ENCODE measurements at places on chromosomes 4 and X.
A peak's percentile ranks its signal among the peaks of the same experiment; 100 is the strongest.

GRCh38 chr4:127229855-127230608, 402.7 kb upstream of the INTU start:
- peak; percentile 75 for DNase-seq

- no peak for DNase-seq
These were observed 236.0 kb downstream of the GPC3 start for GRCh38 chrX:133749370-133749769.

DNA sequence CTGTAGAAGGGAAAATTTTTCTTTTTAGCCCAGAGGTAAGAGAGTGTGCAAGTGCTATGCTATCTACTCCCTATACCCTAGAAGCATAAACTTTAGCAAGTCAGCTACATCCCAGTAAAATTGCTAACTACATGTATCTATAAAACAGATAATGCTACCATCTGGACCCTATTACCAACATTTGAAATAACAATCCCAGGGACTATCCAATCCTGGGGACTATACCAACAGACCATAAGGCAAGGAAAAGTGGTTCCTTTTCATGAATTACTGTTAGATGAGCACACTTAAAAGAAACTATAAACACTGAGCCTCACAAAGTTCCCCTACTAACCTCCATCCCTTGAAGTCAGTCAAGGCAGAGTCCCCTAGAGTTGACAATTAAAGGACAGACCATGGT, 213.6 kb upstream of the VEGFC start:
- no peak for DNase-seq

DNA sequence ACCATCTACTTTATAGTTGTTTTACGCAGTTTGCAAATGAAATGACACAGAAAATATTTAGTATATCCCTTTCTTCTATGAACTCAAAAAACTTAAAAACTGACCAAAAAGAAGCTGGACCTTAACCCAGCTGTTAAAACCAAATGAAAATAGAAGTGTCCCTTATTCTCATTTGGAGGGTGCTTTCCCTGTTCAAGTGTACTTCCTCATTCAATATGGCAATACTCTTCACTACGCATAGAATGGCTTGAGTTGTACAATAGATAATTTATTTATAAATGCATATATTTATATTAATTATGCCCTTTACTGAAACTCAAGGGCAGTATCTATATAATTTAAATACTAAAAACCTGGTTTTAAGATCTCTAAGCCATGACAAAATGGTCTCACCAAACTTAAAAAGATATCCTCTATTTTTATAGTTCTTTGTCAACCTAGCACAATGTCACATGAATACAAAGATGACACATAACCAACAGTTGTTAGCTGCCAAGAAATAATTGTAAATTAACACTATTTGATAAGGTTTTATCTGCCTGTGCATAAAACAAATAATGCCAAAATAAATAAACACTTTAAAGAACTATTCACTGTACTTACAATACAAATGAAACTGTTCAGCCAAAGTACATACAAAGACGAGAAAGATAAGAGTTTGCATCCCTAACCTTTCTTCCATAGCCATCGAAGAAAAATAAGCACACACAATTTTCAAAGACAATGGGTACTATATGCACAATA, 25.2 kb downstream of the YTHDC1 start:
- no peak for DNase-seq

GRCh38 chrX:39820938-39821708, 276.6 kb downstream of the BCOR start:
- DNase-seq: peak; percentile 29
